ENCODE measurements at places on chromosomes 5 and 9. TPM values are rescaled to one million over a fixed set of nuclear protein-coding genes. Genes with fewer than 3 reads are reported as not detected.

SNAPC3 gene
- 21.2 TPM for polyA plus RNA-seq

ACSL6 gene
- 0.75 TPM for polyA plus RNA-seq

IFNA2 gene
- polyA plus RNA-seq = not detected

FOXI1 gene
- polyA plus RNA-seq = not detected

Data from hepatocyte (in vitro differentiated cells).